Fibroblast of upper back skin (primary cell): ENCODE measurements at places on chromosomes 7 and 10.
A peak's percentile ranks its signal among the peaks of the same experiment; 100 is the strongest.

GRCh38 chr10:11631890-11632587 is 20.6 kb upstream of the USP6NL start:
- no peak for DNase-seq

DNA sequence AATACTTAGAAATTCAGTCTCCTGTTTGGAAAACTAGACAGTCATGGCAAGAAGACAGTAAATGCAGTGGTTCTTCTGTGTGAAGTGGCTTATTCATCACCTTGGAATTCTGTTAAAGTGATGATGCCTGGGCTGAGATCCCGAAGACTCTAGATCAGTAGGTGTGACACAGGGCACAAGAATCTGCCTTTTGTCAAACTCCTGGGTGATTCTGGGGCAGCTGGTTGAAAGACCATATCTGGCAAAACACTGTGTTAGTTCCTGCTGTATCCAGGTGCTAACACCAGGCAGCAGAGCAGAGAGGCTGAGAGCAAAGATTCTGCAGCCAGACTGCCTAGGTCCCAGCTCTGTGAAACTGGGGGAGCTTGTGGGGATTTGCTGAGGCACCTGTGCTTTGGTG is 26.5 kb downstream of the MRC1 start:
- peak; percentile 96 for DNase-seq

GRCh38 chr7:120272701-120273475 is at the start of gene KCND2:
TSS of gene KCND2 (plus strand) at chr7:120273175.
- DNase-seq, result no peak

DNA sequence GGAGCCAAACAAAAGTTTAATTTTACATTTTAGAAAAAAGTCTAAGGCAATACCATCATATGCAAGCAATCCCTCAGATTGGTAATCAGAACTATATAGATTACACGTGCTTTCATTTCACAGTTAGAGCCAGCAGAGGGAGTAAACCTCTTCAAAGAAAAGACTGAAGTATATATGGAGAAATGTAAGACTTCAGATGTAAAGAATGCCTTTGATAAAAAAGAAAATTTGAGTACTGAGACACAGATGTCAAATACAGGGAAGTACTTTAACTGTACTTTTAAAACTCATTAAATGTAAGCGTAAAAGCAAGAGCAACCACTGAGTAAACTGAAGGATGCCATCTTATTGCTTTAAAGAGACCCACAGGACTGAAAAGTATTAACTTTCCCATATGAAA is 101.4 kb upstream of the FAM133B start:
- peak; percentile 83 for DNase-seq

DNA sequence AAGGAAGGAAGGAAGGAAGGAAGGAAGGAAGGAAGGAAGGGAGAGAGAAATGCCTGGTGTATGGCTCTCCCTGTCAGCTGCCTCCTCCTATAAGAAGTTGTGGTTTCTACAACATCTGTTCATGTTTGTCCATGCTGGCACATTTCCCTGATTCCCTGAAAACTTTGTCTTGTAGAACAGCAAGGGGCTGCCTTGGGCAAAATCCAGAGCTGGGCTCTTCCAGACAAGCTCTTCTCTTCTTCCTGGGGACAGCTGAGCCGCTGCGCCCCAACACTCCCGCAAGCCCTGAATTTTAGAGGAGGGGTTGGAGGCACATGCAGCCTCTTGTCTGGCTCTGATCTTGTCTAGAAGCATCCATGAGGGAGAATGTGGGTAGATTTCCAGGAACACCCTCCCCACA is 282.0 kb upstream of the ADARB2 start:
- no peak for DNase-seq

DNA sequence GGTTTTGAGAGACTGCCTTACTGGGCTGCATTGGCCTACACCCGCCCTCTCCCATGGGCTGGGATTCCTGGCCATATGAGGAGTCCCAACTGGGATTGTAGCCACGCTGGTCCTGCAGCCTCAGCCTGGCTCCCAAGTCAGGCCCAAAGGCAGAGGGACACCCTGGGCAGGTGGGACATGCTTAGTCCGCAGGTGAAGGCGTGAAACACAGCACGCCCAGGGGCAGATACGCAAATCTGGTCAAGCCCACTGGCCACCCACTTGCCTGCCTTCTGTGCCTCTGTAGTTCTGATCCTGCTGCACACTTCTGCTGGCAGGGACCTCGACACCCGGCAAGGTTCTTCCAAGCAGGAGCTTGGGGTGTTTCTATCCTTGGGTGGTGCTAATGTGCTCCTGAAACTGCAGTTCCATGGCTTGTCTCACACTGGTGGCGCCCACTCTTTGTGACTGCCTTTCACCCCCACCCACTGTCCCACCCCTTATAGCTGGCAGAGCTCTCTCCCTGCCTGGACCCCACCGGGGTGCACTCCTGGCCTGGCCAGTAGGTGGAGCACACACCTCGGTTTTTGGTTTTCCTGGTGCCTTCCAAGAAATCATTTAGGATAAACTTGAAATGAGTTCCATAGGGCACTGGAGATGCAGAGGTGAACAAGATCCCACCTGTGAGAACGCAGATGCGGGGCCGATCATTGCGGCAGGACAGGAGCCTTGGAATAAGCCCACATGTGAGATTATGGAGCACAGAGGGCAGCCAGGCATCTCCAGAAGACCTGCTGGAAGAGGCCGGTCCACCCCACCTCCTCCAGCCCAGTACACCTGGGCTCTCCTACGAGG is 47.9 kb downstream of the MKI67 start:
- peak; percentile 48 for DNase-seq

GRCh38 chr10:130751106-130751840 is 560.2 kb downstream of the TCERG1L start:
- DNase-seq, result no peak

DNA sequence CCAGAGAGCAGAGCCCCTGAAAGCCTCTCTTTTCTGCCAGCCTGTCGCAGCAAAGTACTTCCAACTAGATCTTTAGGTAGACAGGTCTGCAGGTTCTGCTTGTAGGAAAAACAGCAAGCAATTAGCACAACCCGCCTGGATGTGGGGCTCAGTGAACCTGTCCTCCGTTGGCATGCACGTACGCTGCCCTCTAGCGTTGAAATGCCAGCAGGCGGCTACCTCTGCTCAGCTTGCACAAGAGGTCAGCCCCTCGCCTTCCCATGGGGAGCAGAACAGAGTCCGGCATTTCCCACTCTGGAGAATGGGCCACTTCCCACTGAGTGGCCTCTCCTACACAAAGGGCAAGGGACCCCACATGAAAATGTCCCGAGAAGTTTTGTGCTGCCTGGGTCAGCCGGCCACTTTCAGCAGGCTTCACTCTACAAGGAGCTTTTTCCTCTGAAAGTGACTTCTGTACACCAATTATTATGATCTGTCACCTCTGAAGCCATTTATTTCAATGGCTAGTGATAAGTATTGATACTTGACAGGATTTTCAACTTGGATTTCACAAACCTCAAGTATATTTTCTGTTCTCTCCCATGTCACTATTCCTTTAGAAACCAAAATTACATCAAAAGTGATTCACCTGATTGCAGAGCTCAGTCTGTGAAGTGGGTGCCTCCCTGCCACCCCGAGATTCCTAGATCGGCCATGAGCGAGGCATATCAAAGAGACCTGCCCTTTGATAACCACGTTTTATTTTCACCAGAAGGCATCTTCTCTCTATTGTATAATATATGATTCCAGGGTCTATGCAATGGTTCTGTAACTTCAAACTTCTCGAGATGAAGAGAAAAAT is 56.7 kb downstream of the JCAD start:
- peak; percentile 64 for DNase-seq

DNA sequence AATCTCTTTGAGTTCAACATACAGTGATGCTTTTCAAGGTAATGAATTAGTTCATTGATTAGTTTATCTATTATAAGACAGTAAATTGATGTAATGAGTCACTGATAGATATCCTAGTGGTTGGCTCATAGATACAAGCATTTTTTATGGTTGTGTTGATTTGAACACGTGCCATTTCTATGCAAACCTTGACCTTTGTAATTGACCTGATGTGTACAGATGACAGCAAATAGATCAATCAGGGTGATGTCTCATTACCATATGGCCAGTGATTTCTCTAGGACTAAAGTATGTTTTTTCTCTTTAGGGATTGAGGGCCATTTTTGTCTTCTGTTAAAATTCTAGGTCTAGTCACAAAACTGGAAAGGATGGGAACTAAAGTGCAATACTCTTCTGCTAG is 760.3 kb upstream of the GALNT17 start:
- DNase-seq, result no peak

DNA sequence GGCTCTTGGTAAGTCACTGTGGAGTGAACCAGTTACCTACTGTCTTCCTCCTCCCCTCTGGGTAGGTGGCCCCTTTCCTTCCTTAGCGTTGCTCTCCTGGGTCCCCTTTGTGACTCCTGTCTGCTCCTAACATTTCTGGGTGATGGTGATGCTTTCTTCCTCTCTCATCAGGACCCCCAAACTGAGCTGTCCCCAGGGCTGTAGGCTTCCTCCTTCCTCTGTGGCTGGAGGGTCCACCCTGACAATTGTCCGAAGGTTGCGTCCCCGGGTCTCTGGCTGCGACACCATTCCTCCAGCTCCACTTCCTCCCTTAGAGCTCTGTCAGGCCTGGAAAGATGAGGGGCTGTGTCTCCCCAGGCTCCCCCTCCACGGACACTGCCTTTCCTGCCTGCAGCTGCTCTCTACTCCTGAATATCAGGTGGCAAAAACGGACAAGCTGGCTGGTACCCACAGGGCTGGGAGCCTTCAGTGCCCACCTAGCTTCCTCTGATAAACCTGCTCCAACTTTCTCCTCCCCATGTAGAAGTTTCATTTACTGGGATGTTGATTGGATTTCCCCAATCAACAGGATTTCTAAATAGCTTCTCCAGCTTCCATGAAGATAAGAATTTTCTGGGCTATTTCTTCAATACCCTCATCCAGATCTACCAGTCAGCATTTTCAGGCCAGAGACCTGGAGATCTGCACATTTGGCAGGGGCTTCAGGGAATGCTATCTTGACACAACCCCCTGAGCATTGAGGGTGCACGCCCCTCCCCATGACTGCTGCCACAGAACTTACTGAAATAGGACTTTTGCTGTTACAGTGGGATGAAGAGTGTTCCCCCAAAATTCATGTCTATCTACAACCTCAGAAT is 506.5 kb downstream of the TCERG1L start:
- DNase-seq, result no peak

DNA sequence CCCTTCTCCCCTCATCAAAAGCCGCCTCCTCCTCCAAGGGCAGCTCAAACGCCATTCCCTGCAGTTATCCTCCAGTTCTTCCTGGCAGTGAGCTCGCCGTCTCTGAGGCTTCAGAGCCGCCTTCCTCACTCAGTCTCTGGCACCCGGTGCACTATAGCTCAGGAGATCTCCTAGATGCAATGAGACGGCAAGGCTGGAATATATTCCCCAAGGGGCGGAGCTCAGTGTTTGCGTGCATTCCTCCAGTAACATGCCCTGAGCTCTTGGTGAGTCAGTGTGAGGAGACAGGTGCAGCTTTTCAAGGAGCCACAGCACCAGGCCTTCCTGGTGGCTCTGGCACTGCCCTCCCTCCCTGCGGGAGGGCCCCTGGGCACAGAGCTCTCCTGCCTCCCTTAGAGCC is 512.6 kb upstream of the FOXK1 start:
- no peak for DNase-seq

DNA sequence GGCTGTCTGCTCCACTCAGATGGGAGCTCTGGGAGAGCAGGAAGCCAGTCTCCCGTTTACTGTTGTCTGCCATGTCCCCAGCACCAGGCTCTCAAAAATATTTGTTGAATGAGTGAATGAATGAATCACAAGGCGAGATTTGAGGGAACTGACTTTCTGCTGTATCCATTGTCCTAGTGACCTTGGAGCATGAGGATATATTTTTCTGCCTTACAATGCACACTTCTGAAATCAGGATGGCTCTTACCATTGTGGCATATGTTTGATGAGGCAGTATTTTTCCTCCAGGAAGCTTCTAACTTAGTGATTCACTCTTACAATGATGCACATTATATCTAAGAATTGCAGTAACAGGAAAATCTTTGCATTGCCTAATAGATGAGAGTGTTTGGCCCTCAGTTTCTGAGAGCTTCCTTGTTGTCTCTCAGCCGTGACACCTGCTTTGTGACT is 136.4 kb downstream of the RPS24 start:
- DNase-seq, result peak; percentile 36

DNA sequence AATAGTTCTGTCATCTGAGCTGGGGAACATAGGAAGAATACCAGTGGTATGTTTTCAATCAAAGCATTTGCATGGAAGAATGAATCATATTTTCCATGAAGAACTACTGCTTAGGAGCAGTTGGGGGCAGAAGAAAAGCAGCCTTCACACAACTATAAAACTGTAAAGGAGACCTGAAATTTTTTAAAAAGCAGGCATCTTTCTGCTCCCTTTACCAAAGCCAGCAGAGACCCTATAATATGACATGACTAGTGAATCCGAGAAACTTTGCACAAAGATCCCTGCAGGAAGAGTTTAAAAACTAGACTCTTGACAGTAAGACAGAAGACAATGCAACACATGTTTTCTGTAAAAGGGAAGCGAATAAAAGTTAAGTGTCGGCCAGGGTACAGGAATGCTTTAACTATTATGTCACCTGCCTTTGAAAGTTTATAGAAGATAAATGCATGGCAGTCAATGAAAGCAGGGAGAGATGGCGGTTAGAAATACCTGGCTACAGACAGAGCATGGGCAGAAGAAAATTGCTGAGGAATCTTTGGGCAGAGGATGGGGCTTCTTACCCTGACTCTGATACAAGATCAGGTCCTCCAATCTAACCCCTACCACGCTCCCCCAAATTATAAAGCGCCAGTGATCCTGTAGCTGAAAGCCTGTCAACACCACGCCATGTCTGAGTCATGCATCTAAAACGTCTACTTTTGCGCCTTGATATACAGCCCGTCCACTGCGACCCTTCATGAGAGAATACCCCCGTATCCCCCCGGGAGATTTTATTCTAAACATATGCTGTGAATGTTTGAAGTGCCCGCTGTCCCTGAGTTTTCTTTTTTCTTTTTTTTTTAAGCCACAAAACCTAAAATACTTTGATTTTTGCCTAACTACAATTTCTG is 93.1 kb downstream of the GLI3 start:
- peak; percentile 79 for DNase-seq
